Hematopoietic multipotent progenitor cell treated with erythropoietin and hydrocortisone succinate and interleukin-3 and kit ligand, for 8 days (in vitro differentiated cells): ENCODE measurements at places on chromosomes 11 and 22.

- DNase-seq: peak; percentile 44
These were observed 101.2 kb upstream of the HSD17B12 start for GRCh38 chr11:43579171-43579918.

- no peak for DNase-seq
These were observed 46.3 kb downstream of the TRAF6 start for GRCh38 chr11:36463781-36464180.

DNA sequence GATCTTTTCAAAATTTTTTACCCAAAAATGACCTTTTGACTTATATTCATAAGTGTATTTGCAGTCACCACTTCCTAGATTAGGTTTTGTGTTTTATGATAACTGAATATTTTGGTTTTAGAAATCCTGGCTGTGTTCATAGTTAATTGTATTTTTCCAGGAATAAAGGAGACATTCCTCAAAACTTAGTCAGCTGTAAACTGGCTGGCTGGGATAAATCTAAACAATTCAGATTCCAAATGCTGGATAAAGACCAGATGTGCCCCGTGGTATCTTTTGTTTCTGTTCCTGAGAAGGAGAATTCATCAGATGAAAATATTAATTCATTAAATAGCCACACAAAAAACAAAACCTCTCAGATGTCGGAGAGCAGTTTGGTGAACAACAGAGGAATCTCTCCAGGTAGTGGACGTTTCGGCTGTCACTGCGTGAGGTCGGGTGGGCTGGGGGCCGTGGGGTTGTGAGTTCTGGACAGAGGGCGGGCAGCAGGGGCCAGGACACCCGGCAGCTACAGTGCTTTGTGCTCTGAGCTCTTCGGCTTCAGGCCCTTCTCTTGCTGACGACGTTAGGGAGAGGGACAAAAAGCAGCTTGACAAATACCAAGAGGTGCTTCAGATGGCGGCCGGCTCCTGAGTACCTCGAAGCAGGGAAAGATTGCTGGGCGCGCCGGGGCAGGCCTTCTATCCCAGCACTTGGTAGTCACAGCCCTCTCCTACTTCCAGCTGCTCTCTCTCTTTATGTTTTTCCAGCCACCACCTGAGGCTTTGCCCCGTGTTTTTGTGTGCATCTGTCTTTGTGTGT is 24.6 kb downstream of the MOV10L1 start:
- DNase-seq: no peak

GRCh38 chr11:108958368-108959104 is 293.7 kb downstream of the DDX10 start:
- no peak for DNase-seq

- DNase-seq: no peak
These were observed 54.1 kb downstream of the LDLRAD3 start for GRCh38 chr11:35997902-35998520.

GRCh38 chr11:130118165-130118564 is 41.4 kb upstream of the ST14 start:
- DNase-seq: no peak

DNA sequence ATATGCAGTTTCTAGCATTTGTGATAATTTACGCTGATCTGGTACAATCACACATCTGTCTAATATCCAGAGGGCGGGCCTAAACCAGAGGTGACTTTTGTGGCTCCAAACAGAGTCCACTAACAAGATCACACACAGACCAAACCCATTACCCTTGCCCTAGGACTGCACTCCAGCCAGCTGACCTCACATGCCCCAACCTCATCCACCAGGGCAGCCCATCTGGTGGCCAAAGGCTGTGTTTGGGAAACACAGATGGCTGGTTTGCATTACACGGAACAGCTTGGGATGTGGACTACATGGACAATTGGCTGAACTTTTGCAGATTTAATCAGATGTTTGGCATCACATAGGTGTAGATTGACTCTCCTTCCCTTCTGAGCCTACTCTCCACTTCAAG is 228.2 kb downstream of the GRIK4 start:
- no peak for DNase-seq

DNA sequence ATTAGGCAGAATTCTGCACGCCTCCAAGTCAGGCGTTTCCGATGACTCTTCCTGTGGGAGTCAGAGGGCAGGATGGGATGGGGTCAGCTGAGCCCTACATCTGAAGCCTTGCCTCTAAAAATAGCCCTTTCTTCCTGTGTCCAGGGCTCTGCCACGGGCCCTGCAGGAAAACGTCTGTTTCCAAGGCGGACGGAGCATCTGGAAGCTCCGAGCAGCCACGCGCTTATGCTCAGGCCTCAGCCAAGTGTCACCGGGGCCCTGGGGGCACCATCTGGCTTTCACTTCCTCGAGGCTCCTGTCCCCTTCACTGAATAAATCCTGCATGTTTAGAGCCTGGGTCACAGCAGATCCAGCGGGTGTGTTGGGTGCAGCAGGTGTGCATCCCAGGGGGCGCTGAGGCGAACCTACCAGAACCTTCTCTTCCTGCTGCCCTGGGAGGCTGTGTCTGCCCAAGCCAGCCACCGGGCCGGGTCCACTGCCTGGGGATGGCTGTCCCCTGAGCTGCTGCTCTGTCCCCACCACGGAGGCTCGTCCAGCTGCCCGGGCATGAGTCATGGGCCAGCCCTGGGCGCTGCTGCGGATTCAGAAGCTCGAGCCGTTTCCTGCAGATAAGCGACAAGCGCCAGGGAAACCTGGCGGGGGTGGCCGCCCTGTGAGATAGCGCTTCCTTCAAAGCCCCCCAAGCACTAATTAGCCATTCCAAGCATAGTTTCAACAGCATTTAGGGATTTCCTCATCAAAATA is 32.0 kb upstream of the LINC01488 start:
- peak; percentile 85 for DNase-seq

DNA sequence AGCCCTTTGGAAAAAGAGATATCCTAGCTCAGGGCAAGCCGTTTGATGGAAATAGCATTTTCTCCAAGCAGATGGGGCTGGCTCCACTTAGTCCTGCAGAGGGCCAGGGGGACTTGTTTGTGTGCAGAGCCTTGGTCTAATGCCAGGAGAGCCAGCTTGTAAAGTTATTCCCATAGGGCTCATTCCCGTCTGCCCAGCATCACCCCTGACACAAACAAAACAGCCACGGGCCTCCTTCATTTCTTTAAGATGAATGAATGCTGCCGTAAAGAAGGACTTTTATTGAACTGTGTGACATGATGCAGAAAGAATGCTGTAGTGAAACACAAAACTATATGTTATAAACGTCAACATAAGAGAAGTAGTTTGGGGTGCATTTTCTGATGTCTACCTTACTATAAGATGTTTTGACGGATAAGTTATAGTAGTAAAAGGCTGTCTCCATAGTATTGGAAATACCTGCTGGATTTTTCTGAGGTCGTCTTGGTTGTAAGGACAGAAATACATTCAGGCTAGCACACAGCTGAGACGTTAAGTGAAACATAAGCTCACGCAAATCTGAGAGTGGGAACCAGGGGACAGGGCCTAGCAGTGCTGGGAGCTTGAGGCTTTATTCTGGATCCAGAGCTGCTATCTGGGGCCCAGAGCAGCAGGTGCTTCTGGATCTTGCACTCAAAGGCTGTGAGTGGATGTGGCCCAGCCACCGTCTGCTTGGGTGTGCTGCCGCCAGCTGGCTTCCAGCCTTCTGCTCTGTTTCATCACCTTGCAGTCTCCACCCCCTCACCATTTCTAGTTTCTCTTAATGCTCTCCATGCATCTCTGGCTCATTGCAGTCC is 53.3 kb downstream of the NCAM1 start:
- no peak for DNase-seq

DNA sequence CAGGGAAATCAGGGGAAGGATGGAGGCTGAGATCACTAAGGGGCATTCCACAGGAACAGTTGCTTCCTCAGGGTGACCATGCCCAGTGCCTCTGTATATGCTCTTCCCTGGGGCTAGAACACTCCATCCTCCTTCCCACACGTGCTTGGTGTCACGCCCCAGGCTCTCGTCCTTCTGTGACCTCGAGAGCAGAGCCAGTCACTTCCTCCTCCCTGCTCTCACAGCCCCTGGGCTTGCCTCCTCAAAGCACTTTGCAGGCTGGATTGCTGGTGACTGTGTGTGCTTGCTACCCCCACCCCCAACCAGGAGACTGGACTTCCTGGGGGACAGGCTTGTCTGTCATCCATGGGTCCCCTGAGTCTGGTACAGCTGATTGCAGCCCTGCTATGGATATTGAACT is 56.5 kb upstream of the AMPD3 start:
- DNase-seq: no peak

DNA sequence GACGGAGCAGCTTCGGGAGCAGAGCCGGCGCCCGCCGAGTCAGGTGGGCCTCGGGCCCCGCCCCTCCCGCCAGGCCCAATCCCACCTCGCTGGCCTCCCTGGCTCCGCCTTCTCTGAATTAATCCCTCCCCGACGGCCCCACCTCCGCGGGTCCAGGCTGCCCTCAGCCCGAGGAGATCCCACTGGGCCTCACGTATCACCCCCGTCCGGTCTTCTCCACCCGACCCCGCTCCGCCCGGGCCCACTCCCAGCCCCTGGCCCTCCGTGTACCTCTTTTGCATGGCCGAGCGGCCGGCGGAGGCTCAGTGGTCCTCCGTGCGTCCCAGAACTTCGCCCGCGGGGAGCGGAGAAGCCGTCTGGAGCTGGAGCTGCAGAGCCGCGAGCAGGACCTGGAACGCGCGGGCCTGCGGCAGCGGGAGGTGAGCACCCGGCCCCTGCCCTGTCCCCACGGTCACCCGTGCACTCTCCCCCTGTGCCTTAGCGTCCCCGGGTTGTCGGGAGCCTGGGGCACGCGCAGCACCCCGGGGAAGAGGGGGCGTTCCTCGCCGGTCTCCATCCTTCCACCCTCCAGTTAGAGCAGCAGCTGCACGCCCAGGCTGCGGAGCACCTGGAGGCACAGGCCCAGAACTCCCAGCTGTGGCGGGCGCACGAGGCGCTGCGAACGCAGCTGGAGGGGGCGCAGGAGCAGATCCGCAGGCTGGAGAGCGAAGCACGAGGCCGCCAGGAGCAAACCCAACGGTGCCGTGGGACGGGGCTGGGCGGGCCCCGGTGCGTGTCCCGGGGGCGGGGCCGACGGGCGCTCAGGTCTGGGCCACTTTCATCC is 2.2 kb upstream of the CD151 start:
- DNase-seq: peak; percentile 66

GRCh38 chr11:7906481-7906880 is 24.6 kb downstream of the OR10A6 start:
- no peak for DNase-seq

- DNase-seq: peak; percentile 47
These were observed 370 bp upstream of the A4GALT start for GRCh38 chr22:42721045-42721434.

GRCh38 chr11:105315287-105315686 is 175.7 kb upstream of the CARD18 start:
- DNase-seq: no peak

DNA sequence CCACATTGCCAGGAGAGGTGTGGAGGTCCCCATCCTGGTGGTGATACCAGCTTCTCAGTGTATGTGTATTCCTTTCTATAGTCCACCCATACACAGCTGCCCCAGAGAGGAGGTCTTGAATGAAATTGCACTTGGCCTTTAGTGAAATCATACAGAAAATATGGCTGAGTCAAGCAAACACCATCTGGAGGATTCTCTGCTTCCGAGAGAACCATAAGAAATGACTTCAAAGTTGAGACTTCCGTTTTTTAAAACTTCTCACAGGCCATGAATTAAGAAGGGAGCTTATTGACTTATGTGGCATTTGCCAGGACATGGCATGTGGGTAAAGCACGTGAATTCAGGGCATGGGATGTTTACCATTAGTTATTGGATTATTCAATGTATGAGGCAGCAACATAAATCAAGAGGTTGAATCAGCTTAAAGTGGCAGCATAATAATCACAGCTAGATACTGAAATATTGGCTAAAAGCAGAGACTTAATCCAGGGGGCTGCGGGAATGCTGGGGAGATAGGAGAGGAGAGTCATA is 119.1 kb upstream of the MTNR1B start:
- DNase-seq: no peak

- no peak for DNase-seq
These were observed 629.5 kb downstream of the BRD1 start for GRCh38 chr22:49197986-49198704.

DNA sequence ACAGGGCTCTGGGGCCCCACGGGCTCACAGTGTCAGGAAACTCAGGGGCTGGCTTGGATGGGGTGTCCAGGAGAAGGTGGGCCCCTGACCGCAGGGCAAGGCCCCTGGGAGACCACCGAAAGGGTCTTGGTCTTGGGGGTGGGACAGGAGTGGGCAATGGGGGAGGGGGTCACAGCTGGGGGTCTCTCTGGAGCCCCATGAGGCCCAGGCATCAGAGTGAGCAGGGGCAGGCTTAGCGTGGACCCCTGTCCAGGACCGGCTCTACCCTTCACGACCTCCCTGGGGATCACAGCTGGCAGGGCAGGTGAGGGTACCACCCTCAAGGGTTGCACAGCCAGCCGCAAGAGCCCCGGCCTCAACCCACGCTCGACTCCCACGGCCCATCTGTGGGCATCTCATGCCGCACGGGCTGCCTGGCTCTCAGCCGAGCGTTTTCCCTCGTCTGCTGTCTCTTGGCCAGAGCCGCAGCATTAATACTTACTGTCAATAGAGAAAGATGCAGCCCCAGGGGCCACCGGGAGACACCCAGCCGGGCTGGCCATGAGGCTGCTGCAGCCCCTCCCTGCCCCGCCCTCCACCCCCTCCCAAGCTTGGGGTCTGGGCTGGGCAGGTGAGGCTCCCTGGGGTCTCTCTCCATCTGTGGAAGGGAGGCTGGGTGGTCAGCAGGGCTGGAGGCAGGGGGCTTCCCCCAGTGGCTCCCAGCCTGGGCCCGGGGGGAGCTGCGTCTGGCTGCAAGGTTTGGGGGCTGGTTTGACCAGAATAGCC is 662 bp downstream of the MUC5B start:
- no peak for DNase-seq

DNA sequence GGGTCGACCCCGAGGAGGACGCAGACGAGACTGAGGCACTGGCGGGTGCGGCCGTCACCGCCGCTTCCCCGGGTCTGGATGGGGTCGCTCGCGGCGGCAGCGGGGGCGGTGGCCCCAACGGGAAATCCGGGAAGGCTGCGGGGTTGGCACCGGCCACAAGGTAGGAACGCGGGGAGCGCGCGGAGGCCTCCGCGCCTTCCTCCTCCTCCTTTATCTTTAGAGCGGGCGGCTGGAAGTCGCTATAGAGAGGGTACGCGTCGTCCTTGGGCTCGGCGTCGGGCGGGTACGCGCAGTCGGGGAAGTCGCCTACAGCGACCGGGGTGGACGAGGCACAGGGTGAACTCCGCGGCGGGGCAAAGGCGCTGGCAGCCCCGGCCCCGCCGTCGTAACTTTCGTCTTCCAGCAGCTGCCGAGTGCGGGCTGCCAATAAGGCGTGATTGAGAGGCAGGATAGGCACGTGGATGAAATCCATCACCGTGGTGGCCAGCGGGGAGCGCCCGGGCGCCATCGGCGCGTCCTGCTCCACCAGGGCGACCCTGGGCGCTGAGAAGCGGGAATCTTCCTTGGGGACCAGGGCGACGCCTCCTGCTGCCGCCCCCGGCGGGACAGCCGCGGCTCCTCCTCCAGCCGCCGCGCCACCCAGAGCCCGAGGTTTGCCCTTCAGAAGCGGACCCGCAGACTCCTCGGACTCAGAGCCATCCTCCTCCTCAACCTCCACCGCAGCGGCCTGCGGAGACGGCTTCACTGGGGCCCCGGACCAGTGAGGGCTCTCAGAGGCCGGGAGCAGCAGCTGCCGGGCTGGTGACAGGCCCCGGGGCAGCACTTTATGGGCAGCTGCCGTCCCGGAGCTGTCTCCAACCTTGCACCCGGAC is 1.7 kb downstream of the PGR start:
- DNase-seq: no peak

GRCh38 chr22:19143967-19144400 is 467 bp downstream of the ESS2 start:
- peak; percentile 45 for DNase-seq

GRCh38 chr22:36771356-36772063 is 4.4 kb downstream of the IFT27 start:
- no peak for DNase-seq
